ENCODE measurements at places on chromosomes 7 and 10.

DNA sequence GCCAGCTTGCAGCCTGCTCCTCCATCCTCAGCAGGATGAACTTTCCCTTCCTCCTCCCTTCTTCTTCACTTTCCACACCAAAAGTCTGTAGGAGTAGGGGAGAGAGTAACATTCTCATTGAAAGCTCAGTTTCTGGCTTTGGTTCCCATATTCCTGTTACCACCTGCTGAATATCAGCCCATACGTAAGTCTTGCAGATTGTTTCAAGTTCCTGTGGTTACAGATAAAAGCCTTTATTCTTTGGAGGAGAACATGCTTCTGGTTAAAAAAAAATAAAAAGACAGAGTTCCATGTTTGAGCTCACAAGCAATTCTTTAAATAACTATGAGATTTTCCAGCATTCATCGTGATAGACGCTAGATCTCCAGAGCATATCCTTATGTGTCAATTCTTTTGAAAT is 637.3 kb downstream of the SUGCT start:
- DNase-seq, result no peak

- DNase-seq, result no peak
These were observed 386 bp upstream of the EIF4EBP2 start for GRCh38 chr10:70403483-70404035.

DNA sequence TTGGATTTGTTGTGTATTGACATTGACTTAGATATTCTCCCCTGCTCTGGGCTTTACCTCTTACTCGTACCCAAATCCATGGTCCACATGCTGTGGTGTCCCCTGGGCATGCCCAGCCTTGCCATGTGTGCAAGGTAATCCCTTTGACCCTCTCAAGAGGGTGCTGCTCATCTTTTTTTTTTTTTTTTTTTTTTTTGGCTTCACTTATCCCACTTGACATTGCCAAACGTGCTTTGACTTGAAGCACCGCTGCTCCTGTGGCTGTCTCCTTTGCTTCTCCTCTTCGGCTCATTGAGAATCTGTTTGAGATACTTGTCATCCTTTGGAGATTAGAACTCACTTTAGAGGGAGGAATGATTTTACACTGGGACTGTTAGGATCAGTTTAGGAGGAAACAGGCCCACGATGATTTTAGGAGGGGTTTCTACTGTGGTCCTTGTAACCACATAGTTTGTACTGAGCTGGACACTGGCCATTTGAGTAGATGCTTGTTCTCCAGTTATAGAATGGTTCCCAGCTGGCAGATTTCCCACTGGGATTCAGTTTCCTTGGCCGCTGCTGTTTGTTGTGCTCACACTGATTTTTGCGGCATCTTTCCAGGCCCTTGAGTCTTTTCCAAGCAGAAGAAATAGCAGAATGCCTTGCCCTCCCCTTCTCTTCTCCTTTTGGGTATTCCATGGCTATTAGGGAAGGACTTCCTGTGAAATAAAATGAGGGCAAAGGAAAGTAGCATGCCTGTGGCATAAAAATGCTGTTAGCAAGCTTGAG is 184.8 kb downstream of the AUTS2 start:
- DNase-seq, result no peak

DNA sequence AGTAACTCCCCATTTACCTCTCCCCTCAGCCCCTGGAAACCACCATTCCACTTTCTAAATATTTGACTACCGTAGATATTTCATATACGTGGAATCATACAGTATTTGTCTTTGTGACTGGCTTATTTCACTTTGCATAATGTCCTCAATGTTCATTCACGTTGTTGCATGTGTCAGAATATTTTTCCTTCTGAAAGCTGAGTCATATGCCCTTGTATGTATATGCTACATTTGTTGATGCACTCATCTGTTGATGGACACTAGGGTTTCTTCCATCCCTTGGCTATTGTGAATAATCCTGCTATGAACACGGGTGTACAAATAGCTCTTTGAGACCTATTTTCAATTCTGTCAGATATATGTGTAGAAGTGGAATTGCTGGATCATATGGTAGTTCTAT is 25.8 kb upstream of the TSPAN13 start:
- no peak for DNase-seq

- no peak for DNase-seq
These were observed 1698.2 kb downstream of the REEP3 start for GRCh38 chr10:65219444-65219843.
